ENCODE measurements at places on chromosomes 3 and 15. TPM values are rescaled to one million over a fixed set of nuclear protein-coding genes. Genes with fewer than 3 reads are reported as not detected.

Gene POLR2M
- 27.5 TPM for total RNA-seq

Gene WDR93
- total RNA-seq: not detected

Gene CLPX
- 19.2 TPM for total RNA-seq

Gene RAF1
- 52.0 TPM for total RNA-seq

Gene SYNPR
- not detected for total RNA-seq
